ENCODE measurements at places on chromosomes 3 and 15. TPM values are rescaled to one million over a fixed set of nuclear protein-coding genes. Genes with fewer than 3 reads are reported as not detected.

The GOLGA8B gene
- total RNA-seq: 20.7 TPM

GRCh38 chr15:96330450-96331143 lies at the start of gene NR2F2:
Gene NR2F2, plus strand, starts transcription at chr15:96330700. Its CDS starts 1,406 bp downstream, at chr15:96332106.
- peak; percentile 95 for DNase-seq

DNA sequence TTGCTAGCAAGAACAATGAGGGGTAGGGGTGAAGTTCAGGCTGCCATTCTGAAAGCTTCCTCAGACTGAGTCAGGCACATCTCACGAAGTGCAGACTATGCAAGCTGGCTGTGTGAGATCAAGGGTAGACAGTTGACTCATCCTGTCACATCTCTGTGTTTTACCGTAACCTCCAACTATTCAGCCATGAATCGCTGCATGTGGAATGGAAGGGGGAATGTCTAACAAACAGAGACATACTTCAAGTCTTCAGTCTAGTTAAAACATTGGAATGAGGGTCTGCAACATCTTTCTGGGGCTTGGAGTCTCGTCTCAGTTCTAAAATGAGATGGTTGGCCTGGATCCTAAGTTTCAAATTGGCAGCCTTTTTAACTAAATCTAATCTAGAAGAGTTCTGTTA lies 25.9 kb downstream of the AGTR1 start:
- DNase-seq: no peak

The CRTC3 gene
- 16.1 TPM for total RNA-seq

The NFKBIZ gene
- 96.2 TPM for total RNA-seq

DNA sequence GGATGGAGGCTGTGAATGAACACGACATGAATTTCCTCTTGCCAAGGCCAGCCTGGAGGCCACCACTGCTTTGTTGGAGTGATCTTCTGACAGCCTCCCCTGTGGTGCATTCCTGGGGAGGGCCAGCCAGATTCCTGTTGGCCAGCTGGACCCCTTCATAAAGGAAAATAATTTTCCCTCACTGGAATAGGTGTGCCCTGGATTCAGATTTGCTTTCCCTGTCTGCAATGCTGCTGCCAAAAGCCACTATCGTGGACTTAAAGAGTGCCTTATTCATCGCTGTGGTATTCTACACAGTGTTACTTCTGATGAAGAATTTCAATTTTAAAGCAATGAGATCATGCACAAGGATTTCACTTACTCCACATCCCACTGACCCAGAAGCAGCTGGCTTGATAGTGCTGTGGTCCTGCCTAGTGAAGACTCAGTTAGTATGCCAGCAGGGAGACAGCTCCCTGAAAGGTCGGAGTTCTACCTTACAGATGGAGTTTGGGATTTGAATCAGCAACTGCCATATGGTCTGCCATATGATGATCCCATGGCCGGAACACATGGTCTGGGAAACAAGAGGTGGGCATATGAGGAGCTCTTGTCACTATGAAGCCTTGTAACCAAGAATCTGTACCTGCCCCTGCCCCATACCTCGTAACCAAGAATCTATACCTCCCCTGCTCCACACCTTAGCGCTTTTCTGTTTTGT lies 145.2 kb downstream of the KLF13 start:
- DNase-seq: no peak

GRCh38 chr15:79197285-79197684 lies 85.2 kb upstream of the ANKRD34C start:
- no peak for DNase-seq

The TGM5 gene
- total RNA-seq: not detected

The PLA2G4F gene
- total RNA-seq: 27.7 TPM

- DNase-seq: no peak
Observed at GRCh38 chr3:156579427-156579851, 24.5 kb upstream of the SSR3 start.

- no peak for DNase-seq
Observed at GRCh38 chr3:117567906-117568305, 858.3 kb downstream of the TUSC7 start.

The PIERCE2 gene
- 5.8 TPM for total RNA-seq

GRCh38 chr15:31341071-31341470 lies 14.4 kb downstream of the KLF13 start:
- DNase-seq: no peak

DNA sequence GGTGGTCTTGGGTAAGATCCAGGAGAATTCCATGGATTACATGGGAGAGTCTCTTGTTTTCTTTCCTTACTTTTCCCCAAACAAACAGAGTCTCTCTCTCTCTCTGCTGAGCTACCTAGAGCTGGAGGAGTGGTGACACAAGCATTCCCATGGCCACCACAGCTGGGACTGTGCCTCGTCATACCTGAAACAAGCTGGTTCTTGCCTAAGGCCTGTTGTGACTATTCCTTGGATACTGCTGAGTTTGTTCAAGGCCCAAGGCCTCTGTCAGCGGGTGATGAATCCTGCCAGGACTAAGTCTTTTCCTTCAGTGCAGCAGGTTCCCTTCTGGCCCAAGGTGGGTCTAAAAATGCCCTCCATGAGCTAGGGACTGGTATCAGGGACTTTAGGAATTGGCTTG lies 378.1 kb upstream of the ZNF385D start:
- DNase-seq: no peak

DNA sequence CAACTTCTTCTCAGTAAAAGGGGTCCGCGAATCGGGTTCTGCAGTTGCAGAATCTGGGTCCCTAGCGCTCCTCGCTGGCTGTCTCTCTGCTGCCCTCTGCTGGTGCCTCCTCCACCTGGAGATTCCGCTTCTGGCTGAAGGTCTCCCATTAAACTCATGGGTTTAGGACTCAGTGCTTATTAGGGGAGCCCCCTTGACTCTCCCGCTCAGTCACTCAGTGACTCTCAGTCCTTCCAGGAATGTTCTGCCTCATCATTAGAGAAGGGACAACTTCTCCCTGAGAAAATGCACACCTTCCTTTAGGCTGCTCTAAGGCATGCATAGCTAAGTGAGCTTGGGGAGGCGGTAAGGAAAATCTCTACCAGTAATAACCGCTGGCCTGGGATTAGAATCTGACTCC lies 7.1 kb downstream of the CPN2 start:
- DNase-seq: peak; percentile 80

- no peak for DNase-seq
Observed at GRCh38 chr3:176789281-176789705, 408.0 kb downstream of the TBL1XR1 start.

DNA sequence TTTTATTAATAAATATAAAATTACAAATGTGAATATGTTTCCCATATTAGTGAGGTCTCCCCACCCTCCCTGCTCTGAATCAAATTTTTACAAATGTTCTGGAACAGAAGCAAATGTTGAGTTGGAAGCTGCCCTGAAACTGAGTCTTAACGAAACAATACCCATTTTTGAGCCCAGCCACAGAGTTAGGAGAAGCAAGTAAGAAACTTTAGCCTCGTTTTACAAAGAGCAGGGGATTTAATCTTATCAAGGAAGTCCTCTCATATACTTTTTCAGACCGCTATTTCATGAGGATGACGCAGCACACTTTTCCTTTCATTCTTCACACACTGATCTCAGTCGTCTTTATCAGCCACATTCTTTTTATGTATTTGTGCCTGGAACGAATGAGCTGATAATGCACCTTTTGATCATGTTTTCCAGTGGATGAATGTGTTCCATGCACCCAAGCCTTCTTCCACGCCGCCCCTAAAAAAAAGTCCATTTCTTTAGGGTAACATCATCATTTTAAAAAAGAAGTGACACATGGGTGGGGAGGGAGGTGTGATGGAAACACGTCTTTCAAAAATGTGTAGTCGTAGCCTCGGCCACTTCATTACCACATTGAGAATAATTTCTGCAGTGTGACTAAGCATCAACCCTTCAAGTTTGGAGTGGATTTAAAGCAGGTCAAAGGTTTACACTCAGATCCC lies 48.1 kb downstream of the SETMAR start:
- no peak for DNase-seq

DNA sequence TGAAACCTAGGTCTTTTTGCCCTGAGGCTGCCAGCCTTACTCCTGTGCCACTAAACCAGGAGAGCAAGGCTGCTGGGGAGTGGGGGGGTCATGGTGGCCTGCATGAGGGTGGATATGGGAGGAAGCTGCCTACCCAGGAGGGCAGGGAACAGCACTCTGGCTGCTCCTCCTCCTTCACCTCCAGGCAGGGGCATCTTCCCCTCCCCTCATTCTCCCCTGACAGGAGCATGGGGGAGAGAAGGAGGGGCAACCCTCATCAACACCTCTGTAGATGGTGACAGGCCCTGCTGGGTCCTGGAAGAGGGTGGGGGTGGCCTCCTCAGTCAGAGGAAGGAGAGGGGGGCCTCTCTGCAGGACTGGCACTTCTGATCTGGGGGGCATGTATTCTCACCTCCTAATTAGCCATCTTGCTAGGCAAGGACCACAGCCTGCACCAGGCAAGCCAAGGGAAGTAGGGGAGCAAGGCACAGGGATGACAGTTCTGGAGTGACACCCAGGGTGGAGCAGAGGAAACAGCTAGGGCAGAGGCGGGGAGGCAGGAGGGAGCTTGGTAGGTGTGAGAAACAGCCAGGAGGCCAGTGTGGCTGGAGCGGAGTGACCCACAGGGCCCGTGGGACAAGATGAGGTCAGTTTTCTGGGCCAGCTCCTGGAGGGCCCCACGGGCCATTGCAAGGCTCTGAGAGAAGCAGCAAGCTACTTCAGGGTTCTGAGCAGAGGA lies 4.9 kb downstream of the CCDC33 start:
- DNase-seq: no peak

- DNase-seq: no peak
Observed at GRCh38 chr15:51718219-51718618, 19.2 kb downstream of the LYSMD2 start.

The XCR1 gene
- 0.17 TPM for total RNA-seq

- no peak for DNase-seq
Observed at GRCh38 chr15:50813865-50814264, 48.4 kb upstream of the SPPL2A start.

The ZNF385D gene
- total RNA-seq: 2.6 TPM

DNA sequence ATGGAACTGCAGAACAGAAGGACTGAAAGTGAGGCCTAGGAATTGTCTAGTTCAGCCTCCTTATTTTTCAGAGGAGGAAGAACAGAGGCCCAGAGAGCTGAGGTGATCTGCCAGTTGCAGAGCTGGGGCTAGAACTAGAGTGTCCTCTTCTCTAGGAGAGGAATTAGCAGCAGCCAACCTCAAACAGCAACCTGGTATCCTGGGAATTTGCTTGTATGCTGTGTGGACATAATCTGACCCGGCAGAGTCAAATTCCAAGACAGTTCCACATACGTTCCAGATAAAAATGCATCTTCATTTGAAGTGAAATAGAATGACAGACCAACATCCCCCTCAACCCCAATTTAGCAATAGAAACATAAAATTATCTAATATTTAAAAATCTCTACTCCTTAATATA lies 13.5 kb upstream of the TSC22D2 start:
- no peak for DNase-seq

- no peak for DNase-seq
Observed at GRCh38 chr3:190617185-190617584, 103.3 kb downstream of the IL1RAP start.

DNA sequence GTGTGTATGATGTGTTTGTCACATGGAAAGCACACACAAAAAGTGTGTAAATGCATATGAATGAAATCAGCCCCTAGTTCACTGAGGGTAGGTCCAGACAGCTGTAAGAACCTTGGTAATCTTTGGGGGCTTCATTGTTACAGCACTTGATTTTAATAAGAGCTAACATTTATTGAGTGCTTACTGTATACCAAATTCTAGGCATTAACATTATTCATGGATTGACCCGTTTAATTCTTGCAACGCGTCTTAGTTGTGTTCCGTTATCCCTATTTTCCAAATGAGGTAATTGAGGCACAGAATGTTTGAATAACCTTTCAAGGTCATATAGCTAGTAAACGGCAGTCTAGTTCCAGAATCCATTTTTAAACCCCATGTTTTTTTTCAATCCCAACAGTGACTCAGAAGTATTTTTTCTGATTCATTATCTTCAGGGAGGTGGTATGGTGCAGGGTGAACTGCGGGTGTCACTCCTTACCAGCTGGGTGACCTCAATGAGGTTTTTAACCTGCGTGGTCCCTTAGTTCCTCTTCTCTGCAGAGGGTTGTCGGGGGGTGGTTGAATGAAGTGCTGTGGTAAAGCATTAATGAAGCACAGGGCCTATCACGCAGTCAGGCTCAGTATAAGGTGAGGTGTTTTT lies 14.2 kb downstream of the RAB8B start:
- no peak for DNase-seq

- DNase-seq: no peak
Observed at GRCh38 chr15:40623361-40623760, 29.3 kb downstream of the KNL1 start.

DNA sequence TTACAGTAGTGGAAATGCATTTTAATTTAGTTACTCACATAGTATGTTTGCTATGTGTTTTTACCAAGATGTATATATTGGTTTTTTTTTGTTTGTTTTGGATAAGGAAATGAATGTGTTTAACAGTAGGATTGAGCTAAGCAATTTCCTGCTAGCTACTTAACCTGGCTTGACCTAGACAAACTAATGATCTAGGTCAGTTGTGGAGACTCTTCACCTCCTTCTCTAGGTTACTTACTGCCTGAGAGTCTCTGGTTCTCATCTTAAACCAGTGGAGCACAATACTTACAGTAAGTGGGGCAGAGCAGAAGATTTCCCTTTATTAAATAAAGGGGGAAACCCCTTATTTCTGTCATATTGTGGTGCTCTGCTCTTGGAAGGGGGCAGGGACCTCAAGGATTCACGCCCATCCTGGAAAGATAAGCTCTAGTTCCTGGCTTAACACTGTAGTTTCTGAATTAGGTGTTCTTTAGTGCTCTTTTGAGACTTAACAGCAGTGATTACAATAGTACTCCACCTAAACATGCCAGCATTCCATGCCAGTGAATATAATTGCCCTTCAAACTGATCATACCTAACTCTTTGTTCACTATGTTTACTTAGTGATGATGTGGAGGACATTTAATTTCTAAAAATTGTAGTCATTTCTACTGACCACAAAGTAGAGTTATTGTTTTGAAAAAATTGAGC lies 79.9 kb downstream of the UBP1 start:
- DNase-seq: no peak

- DNase-seq: no peak
Observed at GRCh38 chr3:125220727-125221429, 8.3 kb upstream of the SLC12A8 start.

- DNase-seq: peak; percentile 66
Observed at GRCh38 chr3:49813497-49814174, at the start of gene UBA7. Gene UBA7, minus strand, starts transcription at chr3:49813953. Its CDS starts 166 bp downstream, at chr3:49813787.

GRCh38 chr3:130428871-130429712 lies 83.6 kb downstream of the COL6A5 start:
- DNase-seq: no peak

DNA sequence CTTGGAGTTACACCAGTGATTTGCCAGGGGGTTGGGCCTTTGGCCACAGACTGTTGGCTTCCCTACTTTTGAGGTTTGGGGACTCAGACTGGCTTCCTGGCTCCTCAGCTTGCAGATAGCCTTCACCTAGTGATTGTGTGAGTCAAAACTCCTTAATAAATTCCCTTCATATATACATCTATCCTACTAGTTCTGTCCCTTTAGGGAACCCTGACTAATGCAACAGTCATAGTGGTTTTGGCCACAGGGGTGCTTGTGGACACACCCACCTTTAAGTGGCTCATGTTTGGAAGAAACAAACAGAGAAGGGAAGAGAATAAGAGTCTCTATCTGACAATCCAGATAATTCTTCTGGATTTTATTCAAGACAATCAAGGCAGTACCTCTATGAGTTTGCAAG lies 457.7 kb downstream of the EPHA3 start:
- no peak for DNase-seq

The RTP3 gene
- total RNA-seq: not detected

The ANKRD34C gene
- not detected for total RNA-seq

The TRIM42 gene
- total RNA-seq: not detected

The TUSC7 gene
- not detected for total RNA-seq

GRCh38 chr3:124168271-124168670 lies 176.3 kb upstream of the ROPN1 start:
- DNase-seq: no peak

The ADGRG7 gene
- total RNA-seq: 13.4 TPM

The NRROS gene
- total RNA-seq: 2.2 TPM

The DUOXA2 gene
- total RNA-seq: 30.2 TPM

The MDFIC2 gene
- not detected for total RNA-seq
